Stimulated activated CD8-positive, alpha-beta memory T cell treated with anti-CD3 and anti-CD28 coated beads, Interleukin-4, amount 100 ng/mL, for 48 hours (primary cell): ENCODE measurements at places on chromosomes 12 and 14.

- no peak for DNase-seq
Observed at GRCh38 chr14:79740066-79740601, 471.2 kb downstream of the DIO2 start.

DNA sequence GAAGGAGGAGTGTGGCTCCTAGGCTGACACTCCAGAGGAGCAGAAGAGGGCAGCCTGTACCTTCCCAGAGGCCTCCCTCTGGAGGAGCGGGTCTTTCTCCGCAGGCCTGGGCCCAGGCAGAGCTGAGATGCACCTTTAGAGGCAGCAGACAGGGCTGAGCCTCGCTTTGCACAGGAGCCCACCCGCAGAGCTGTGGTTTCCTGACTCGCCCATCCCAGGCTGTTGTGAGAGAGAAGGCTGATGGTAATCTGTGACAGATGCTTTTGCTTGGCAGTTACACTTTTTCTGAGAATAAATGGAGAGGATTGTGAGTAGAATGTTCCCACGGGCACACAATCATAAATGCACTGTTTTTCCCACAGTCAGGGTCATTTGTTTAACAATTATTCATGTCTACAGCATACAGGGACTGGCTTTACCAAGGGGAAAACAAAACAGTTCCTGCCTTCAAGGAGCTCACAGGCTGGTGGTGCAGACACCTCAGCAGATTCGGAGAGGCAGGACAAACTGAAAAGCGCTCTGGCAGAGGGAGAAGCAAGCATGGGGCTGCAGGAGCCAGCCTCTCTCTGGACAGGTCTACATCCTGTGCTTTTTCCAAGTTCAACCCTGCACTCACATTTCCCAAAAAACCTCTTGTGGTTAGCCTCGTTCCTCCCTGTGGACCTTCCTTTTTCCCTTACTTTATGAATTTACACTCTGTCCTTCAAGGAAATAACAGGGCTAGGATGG is 13.9 kb downstream of the EVL start:
- peak; percentile 84 for DNase-seq

DNA sequence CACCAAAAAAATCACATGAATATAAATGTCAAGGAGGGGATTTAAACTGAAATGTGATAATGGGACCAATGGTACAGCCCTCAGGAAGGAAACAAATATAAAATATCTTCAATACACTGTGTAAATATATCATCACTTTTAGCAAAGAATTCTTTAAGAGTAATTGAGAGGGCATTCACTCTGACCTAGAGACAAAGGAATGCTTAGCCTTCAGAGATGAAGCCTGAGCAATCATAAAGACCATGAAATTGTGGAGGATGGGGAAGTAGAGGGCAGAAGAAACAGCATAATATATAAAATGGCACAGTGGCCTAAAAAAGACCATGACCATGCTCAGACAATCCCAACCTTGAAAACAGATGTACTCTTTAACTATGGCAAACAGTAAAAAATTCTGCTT is 20.4 kb downstream of the YAF2 start:
- no peak for DNase-seq

- no peak for DNase-seq
Observed at GRCh38 chr14:91376547-91377477, 40.8 kb downstream of the CCDC88C start.

- DNase-seq: no peak
Observed at GRCh38 chr12:106157802-106158201, 19.0 kb upstream of the NUAK1 start.
